RPMI7951 (cell line): ENCODE measurements at places on chromosomes 5 and 9. TPM values are rescaled to one million over a fixed set of nuclear protein-coding genes. Genes with fewer than 3 reads are reported as not detected.

- no peak for DNase-seq
Observed at GRCh38 chr9:72589667-72590521, 68.5 kb downstream of the TMC1 start.

DNA sequence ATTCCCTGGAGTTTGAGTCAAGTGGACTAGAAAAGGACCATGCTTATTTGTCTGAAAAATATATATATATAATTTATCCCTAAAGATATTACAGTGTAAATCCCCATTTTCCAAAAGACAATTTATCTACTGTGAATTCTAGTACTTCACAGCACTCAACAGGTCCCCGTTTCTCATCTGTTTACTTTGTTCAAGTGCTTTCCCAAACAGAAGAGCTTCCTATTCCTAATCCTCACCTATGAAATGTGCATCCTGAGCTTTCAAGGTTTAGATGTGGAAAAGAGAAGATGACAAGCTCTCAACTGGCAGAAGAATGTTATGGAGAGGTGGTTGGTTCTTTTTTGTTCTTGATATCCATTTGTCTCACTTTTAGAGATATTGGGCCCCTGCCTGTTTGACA is 401.6 kb upstream of the ZNF608 start:
- DNase-seq, result no peak

DNA sequence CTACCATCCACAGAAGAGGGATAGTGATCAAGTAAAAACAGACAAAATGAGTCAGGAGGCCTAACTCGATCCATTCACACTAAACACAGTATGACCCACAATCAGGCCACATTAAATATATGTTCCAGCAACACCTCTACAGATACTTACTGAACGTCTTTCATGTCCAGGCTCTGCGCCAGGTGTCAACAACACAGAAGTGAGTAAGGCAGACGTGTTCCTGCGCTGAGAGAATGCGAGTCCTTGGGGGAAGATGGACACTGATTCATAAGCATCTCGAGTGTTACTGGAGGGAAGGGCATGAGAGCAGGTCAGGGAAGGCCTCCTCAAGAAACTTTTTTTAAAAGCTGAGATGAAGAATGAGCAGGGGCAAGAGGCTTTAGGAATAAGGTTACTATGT is 164.3 kb upstream of the CLINT1 start:
- DNase-seq, result no peak

- DNase-seq, result peak; percentile 60
Observed at GRCh38 chr9:4666042-4666699, at the start of gene SPATA6L. TSS of gene SPATA6L (minus strand) at chr9:4666480. CDS start at chr9:4666250, 230 bp downstream.

- DNase-seq, result no peak
Observed at GRCh38 chr9:136645903-136646754, 16.6 kb upstream of the EGFL7 start.

DNA sequence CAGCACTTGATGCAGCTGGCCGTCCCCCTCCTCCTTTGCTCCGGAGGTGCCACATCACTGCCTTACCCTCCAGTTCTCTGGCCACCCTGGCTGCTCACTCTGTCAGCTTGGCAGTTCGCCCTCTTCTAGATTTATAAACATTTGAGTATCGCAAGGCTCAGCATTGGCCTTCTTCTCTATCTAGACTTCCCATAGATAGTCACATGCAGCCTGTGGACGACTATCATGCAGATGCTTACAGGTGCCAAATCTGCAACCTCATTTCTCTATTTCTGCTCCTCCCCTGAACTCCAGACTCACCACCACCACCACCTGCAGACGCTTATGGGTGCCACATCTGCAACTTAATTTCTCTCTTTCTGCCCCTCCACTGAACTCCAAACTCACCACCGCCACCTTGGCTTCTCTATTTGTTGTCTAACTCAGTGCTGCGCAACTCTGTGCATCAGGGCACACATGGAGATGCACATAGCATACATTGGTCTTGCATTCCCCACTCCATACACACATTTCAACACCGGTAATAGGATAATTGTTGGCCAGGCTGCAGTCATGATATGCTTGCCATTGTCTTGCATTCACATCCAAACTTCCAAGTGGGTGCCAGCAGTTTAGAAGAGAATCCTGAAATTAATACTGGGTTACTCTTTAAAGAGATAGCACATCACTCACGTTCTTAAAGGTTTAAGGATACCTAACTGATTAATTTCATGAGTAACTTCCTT is 1.9 kb upstream of the DAP start:
- DNase-seq, result no peak

The ANKRD18A gene
- not detected in 2 replicates for total RNA-seq

The DIAPH1 gene
- total RNA-seq, result 29.1 and 40.1 TPM in 2 replicates

The TAF11L2 gene
- total RNA-seq, result not detected in 2 replicates

The ADAM19 gene
- 15.6 and 24.2 TPM in 2 replicates for total RNA-seq
